Activated naive CD4-positive, alpha-beta T cell (primary cell): ENCODE measurements at places on chromosomes 5 and 9.

DNA sequence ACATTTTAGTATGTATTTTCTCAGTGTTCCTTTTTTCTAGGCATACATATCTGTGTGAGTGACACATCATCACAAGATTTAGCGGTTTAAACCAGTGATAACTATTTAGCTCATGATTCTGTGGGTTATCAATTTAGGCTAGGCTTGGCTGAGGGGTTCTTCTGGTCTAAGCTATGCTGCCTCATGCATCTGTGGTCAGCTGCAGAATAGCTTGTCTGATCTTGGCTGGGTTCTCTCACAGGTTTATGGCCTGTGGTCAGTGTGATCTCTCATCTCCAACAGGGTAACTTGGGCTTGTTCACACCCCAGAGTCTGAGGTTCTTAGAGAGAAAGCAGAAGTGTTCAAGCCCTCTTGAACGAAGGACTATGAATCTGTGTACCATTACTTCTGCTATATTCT lies 363.3 kb downstream of the KDM4C start:
- DNase-seq, result no peak

DNA sequence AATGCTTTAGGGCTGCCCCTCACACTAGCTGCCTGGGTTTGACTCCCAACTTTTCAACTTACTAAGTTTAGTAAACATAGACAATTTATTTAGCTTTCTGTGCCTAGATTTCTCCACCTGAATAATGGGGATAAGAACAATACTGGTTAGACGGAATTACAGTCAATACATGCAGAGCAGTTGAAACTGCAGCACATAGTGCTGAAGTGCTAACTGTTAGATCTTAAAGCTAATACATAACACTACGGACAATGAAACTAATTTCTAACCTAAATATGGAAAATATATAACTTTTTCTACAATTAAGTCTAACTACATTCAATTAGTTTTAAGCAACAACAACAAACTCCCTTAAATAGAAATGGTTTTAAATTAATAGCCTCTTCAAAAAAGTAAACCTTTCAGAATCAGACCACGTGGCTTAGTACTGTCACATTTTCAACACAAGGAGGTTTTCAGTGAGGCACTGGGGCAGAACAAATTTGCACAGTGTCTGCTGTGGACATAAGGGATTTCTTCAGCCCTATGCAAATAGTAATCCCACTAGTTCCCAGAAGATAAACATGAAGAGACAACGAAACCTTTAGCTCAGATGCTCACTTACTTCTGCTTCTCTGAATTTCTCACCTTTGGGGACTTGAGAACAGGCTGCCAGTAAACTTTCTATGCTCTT lies 293.4 kb downstream of the EDIL3 start:
- DNase-seq, result no peak

DNA sequence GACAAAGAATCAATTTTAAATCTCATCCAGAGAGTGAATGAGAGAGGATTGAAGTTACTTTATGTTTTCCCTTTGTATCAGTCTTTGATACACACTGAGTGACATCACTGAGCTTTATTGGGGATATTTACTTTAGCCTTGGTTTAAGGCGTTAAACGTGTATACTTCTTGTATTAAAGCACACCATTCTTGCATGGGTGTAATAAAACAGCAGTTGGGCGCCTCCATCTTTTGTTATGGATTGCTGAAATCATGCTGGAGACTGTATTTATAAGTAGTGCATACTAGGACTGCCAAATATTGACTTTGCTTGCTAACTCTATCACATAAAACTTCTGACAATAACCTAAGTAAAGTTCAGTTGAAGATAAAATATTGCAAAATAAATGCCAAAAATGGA lies 1755.8 kb upstream of the WWC1 start:
- DNase-seq, result no peak

DNA sequence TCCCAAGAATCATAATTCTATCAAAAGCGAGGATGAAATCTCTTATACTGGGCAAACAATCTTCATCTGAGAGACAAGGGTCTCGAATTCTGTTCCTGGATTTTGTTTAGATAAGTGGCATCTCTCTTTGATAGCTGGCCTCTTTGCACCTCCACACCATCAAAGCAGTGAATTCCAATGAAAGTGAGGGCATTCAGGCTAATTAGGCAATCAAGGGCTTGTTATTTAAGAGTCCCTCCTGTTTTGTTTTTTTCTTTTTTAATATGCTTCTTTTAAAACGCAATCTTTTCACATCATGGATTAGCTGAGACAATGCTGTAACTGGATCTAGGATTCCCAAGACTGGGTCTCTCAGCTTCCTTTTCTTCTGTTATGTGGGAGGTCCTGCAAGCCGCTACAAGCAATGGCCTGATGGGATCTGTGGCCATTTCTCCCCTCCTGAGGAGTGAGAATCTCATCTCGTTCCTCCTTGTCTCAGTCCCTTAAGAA lies 67.9 kb downstream of the TNC start:
- no peak for DNase-seq

DNA sequence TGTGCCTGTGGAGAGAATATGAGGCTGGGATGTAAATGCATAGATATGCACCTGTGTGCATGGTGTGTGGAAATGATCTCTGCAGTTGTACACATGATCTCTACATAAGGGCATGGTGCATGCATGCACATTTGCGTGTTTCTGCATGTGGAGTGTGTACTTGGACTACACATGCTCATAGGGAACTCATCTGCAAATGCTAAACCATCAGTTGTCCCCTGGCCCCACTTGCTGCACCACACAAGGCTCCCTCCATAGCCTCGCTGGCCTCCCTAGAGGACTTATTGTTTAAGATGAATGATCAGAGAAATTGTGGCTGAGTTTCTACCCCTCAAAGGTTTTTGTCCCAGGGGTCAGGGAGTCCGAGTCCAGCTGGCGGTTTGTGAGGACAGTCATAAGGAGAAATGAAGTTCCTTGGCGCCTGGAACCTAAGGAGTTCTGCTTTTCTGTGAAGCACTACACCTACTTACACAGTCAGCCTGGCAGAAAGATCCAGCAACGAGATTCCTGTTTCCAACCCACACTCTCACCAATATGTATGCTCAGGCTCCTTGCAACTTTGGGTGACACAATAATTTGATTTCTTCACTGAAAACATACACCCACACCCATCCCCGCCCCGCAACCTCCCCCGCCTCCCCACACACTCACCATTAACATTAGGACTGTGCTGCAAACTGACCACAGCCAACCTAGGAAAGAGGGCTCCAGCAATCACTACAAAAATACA lies 79.9 kb upstream of the CPEB4 start:
- no peak for DNase-seq

DNA sequence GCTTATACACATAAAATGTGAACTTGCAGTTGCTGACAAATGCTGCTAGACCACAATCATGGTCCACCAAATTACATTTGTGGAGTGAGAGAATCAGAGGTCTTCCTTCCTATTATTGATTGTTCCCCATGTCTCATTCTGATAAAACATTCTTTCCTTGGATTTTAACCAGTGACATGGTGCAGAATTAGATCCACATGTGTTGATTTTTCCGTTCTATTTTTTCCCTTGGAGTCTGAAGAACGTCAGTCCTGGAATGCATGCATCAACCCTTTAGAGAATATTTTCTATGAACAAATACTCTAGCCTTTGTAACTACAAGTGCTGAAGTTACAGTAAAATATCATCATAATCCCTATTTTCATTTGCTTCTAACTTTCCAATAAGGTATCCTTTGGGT lies 170.7 kb upstream of the SPRY4 start:
- DNase-seq, result no peak

DNA sequence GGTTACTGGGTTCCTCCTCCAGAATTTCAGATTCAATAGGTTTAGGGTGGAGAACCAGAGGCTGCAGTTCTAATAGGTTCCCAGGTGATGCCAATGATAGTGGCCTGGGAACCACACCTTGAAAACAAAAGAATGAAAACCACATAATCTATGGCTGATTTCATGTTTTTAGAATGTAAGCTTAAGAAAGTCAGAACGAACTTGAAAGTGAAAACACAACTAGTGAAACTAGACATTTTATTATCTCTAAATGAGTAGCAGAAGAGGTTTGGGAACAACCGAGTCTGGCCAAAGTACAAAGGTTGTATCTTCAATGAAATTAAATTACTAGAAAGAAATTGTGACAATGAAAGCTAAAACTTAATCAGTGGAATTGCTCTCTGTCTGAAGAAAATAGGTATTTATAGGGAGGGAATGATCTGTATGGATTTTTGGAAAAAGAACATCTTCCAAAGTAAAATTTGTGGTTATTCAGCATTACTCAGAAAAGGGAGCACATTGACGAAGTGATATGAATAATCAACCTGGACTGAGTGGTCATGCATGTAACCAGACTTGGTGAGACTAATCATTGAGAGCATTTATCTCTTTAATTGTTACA lies 24.9 kb upstream of the CEP120 start:
- no peak for DNase-seq

GRCh38 chr9:121302786-121303185 lies 34.8 kb downstream of the GSN start:
- DNase-seq, result no peak
